Stimulated activated CD4-positive, alpha-beta T cell treated with anti-CD3 and anti-CD28 coated beads, Interleukin-1b, Interleukin-23, amount 100 ng/mL, for 24 hours (primary cell): ENCODE measurements at places on chromosomes 6 and 20.

DNA sequence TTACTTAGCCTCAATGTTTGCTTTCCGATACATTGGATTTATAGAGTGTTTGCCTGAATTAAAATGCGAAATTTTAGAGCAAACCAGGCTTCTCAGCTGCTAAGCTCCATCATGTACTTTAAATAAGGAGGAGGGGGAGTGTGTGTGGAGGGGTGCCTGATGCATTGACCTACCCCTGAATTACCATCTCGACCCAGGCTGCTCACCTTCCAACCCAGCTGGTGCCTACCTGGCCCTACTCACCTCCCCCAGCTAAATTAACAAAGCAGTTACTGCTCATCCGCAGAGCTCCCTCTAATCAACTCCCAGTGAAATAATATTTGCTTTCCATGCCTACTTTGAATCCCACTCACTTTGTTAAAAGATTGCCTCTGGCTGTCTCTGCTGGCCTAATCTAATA is 544.5 kb downstream of the MAFB start:
- DNase-seq, result no peak

DNA sequence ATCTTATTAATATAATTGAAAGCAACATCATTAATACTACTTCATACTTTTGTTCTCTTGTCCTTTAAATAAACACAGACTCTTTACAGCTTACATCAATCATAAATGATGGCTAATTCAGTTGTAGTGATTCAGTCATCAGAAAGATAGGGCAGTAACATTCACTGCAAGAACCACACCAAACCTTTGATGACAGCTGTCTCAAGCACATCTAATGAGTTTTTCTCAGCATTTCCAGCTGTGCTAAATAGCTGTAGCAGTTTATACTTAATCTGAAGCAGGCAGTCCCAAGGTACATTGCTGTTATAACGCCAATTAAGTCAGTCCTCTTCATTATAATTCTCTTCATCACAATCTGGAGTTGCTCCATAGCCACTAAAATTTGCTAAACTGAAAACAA is 45.7 kb downstream of the PREP start:
- DNase-seq, result no peak

DNA sequence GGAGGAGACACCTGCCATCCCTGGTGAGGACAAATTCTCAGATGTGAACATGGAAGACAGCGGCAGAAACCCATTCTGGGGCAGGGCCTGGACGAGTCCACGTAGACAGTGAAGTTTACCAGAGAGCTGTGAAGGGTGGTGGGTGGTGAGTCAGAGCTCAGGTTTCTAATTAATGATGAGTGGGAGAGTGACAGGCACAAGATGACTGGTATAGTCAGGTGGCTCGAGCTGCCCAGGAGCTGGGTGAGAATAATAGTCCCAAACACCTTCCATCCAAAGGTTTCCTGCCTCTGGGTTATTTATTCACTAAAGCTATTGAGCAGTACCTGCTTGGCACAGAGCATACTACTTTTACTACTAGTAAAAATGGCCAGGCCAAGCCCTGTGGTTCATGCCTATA is 6.0 kb downstream of the TLDC2 start:
- no peak for DNase-seq

GRCh38 chr20:24643731-24644626 is 174.6 kb downstream of the SYNDIG1 start:
- no peak for DNase-seq

GRCh38 chr6:1562171-1562955 is 47.4 kb upstream of the FOXC1 start:
- no peak for DNase-seq
